ENCODE measurements at places on chromosomes 1 and 21. TPM values are rescaled to one million over a fixed set of nuclear protein-coding genes. Genes with fewer than 3 reads are reported as not detected.

GRCh38 chr1:219227360-219228057, 53.8 kb downstream of the LYPLAL1 start:
- DNase-seq = no peak

POU3F1 gene
- 0.42 TPM for total RNA-seq

DNA sequence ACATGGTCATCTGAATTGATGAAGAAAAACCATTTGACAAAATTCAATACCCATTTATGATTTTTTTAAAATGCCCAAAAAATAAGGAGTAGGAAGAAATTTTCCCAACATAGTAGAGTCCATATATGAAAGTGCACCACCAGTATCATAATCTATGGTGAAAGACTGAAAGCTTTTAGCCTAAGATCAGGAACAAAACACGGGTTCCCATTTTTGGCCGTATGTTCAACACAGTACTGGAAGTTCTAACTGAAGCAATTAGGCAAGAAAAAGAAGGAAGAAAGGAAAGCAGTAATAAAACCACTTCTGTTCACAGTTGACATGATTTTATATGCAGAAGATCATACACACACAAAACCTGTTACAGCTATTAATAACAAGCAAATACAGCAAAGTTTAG, 227.8 kb upstream of the RAB4A start:
- no peak for DNase-seq

WNT9A gene
- total RNA-seq = not detected

DNA sequence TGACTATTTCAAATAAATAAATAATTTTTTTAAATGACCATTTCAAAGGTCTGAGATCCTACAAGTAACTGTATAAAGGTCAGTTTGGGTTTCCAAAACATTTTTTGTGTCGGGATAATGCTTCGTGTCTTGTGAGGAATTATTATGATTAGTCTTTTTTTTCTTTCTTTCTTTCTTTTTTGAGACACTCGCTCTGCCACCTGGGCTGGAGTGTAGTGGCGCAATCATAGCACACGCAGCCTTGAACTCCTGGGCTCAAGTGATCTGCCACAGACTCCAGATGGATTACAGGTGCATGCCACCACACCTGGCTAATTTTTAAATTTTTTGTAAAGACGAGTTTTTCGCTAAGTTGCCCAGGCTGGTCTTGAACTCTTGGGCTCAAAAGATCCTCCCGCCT, 1.9 kb upstream of the SDE2 start:
- DNase-seq = no peak

DNA sequence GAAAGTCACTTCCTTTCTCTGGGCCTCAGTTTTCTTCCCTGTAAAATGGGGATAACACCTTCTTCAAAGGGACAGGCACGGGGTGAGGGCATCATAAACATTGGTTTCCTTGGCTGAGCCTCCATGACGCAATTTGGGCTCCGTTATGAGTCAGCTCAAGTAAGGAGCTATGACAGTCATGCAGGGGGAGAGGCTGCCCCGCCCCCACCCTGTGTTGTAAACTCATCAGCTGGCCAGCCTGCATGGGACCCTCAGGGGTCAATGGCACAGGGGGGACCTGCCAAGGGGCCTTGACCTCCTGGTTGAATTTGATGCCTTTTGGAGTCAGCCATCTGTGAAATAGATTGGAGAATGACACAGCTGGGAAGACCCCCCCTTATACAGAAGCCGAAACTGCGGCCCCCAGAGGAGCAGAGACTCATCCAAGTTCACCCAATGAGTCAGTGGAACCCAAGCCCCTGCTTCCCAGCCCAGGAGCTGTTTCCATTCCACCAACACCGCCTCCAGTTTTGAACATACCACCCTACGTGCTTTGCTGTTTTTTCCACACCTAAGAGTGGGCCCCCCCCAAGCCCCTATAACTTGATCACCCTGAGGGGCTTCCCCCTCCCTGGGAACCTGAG, 36.8 kb upstream of the RUNX3 start:
- DNase-seq = peak; percentile 32

DNA sequence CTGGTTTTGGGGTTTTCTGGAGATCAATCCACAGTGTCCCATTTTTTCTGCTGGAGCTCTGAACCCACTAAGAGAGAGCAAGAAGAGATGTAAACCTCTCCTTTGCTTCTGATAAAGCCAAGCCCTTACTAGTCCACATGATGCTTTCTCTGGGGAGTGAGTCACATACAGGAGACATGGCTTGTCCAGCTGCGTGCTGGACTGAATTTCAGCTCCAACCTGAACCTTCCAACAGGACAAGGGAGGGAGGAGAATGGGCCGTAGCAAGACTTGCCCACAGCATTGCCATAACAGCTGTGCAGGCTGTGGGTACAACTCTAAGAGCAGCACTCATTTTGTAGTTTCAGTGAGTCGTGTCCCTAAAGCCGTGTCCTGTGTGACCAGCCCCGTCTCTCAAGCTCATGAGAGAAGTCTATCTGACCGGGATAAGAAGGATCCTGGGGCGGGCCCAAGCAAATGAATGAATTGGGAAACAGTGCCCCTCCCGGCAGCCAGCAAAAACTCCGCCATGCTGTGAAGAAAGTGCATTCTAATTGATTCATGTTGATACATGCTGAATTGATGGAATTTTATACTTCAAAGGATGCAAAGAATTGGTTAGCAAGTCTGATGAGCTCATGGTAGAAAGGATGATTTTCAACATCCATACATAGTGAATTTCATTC, 195.2 kb downstream of the GABPA start:
- DNase-seq = no peak

DNA sequence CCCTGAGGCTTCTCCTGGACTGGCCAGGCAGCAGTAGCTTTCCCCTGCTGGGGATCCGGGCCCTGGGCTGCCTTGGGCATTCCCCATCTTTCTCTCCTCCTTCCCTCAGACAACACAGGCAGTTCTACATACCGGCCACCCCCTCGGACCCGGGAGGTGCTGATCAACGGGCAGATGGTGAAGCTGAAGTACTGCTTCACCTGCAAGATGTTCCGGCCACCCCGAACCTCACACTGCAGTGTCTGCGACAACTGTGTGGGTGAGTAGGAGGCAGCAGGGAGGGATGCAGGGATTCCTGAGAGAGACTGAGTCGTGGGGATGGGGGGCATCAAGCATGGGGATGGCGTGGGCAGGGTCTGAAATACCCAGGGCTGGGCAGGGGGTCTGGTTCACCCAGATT, 14.4 kb upstream of the SFN start:
- no peak for DNase-seq

MSH4 gene
- total RNA-seq = not detected

GRCh38 chr1:77253211-77253610, 28.6 kb upstream of the AK5 start:
- no peak for DNase-seq

- no peak for DNase-seq
Observed at GRCh38 chr1:24186711-24186992, 437 bp downstream of the IFNLR1 start.

DNA sequence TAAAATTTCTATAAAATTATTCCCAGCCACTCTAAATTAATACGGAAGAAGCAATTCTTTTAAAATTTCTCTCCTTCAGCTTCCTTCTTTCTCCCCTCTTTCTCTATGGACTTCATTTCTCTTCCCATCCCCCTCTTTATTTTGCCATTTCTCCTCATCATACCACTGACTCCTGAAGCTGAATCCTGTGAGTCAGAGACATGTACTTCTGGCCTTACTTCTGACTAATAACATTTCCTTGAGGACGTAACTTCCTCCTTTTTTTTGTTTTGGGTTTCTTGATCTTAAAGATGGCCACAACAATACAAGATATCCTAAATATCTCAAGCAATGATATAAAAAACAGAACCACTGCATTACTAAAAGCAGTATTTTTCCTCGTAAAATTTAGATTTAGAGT, 63.6 kb upstream of the DENND1B start:
- no peak for DNase-seq

SPATA46 gene
- total RNA-seq = not detected

DNA sequence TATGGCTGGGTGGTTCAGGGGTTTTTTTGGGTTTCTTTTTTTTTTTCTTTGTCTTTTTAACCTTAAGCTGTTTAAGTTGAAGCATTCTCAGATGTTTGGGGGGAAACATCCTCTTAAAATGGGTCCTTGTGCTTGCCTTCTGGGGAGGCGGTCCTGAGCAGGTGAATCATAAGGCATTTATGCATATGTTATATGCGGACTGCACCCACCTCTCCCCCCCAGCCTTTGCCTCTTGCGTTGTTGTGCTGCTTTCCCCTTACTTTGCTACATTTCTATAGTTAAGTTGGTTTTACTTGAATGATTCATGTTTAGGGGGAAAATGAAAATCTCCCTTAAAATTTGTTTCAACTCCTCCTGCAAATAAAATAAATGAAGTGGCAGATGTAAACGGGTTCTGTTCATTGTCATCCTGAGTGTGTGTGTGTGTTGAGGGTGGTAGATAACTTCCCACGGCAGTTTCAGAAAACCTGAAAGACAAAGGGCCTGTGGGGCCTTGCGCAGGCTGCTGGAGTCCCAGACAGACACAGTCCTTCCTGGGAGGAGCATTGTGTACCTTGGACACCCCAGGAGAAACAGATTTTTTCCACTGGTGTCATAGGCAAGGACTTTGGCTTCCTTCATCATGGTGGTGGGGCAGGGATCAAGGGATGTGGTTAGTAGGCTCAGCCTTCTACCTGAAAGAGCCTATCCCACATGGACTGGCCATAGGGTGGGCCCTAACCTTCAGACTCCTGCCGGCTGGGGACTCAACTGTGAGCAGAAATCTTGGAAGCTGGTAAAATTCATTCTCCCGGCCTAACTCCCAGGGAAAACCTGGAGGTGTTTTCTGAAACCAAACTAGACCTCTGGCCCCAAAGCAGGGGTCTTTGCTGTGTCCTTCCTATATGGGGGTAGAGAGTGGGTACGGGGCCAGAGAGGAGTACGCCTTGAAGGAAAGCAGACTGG, 926 bp upstream of the SH3D21 start:
- DNase-seq = no peak

FMN2 gene
- not detected for total RNA-seq

BSND gene
- not detected for total RNA-seq

DNA sequence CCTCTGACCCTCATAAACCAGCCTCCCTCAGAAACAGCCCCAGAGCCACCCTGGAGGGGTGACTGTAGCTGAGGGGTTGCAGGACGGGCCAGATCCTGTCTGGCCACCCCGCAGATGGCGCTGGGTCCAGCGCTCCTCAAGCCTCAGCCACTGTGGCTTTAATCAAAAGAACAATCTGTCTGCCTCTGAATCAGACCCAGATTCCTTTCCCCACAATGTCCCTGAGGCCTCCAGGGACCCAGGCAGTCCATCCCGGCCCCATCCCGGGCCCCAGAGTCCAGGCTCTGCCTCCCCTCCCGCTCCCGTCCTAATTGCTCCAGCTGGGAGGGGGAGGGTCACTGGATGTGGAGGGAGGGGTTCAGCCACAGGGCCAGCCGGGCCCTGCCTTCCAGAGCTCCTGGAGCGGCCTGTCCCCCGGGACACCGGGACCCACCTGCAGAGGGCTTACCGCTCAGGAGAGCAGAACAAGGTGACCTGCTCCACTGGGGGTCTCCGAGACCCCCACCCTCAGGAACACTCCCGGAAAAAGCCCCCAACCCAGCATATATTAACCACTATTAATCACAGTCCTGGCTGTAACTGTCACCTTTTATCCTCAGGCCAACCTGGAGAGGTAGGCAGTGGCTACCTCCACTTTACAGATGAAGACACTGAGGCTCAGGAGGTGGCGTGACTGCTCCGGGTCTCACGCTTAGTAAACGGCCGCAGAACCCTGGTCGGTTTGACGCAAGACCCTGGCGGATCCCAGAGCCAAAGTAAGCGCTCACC, 836 bp upstream of the FBLIM1 start:
- DNase-seq = no peak

CD48 gene
- total RNA-seq = 249 TPM

LENEP gene
- 1.3 TPM for total RNA-seq

- no peak for DNase-seq
Observed at GRCh38 chr1:5620997-5621396, 371.2 kb downstream of the NPHP4 start.

DNA sequence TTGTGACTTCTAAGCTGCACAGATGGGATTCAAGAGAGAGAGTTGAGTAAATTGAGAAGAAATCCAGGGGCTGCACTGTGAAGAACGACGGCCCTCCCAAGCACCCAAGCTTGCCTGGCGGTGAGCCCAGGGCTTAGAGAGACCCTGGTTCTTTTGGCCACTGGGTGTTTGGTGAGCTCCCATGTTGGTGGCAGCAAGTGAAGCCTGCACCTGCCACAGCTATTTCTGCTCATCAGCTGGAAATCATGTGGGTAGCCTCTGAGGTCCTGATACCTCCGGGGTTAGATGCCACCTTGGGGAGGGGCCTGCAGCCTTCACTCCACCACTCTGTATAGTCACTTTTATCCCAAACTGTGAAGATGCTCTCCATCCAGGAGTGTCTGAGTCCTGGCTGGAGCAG, 6.2 kb upstream of the BTG2 start:
- no peak for DNase-seq

GPR25 gene
- 1.8 TPM for total RNA-seq

DNA sequence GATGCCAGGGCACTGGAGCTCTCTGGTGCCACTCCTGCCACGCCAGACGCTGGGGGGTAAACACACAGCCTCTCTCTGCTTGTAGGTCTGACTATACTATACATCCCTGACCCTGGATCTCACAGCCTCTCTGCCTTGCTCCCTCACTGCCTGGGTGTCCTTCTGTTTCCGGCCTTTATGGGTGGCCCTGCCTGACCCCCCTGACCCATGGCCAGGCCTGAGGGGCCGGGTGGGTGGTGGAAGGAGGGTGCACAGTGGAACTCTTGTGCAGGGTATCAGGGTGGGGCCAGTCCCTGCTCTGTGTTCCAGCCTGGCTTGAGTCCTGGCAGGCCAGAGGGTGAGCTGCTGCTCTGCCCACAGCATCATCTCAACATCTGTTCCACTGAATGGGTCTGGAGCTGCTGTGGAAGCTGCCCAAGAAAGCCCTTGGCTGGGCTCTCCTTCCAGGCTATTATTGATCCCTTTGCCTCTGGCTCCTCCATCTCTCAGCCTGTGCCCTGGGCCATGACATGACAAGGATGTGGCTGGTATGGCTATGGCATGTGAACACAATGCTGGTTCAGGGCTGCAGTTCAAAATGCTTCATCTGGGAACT, 17.2 kb upstream of the SYNC start:
- no peak for DNase-seq

RASAL2 gene
- 0.12 TPM for total RNA-seq

GRCh38 chr1:202968895-202969295, 1.8 kb upstream of the CYB5R1 start:
- no peak for DNase-seq

GUCA2A gene
- total RNA-seq = not detected

GRCh38 chr1:207205614-207206061, 101.6 kb downstream of the C4BPA start:
- DNase-seq = no peak

- DNase-seq = no peak
Observed at GRCh38 chr1:6645018-6645417, 20.4 kb downstream of the THAP3 start.

GRCh38 chr1:14519976-14520375, 78.5 kb upstream of the KAZN start:
- DNase-seq = no peak

DNA sequence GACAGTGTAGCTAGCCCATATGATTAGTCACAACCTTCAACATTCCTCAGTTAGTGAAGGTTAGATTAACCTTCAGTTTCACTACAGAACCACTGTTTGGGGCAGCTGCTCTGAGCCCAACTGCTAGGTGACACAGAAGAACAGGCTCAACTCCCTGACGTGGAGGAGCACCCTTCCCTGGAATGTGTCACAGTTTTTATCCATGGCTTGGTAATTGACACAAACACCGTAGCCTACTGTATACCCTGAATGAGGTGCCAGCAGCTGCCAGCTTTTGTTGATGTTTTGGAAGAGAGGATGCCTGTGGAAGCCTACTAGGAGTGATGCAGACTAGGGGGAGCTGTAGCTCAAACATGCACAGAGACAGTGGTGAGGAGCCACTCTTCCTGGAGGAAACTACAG, 56.6 kb upstream of the CR2 start:
- no peak for DNase-seq

Data from T-cell (primary cell).